Psoas muscle (tissue), 8 donors: ENCODE measurements at places on chromosomes 1 and 21. TPM values are rescaled to one million over a fixed set of nuclear protein-coding genes. Genes with fewer than 3 reads are reported as not detected.

- H3K36me3 ChIP-seq: no peaks in the 10 kb centered on the region
- no peak overlapping the region for H3K27ac ChIP-seq
- DNase-seq: no peak
- H3K4me3 ChIP-seq: no peak overlapping the region
- peaks cover 64% of the 10 kb centered on the region for H3K27me3 ChIP-seq
Measured at GRCh38 chr1:22347854-22348760, 103.5 kb upstream of the ZBTB40 start.

GRCh38 chr21:29581393-29581792 lies 282.7 kb downstream of the BACH1 start:
- H3K4me3 ChIP-seq: no peak overlapping the region
- H3K27me3 ChIP-seq: no peaks in the 10 kb centered on the region
- no peaks in the 10 kb centered on the region for H3K4me1 ChIP-seq
- H3K27ac ChIP-seq: no peak overlapping the region
- no peaks in the 10 kb centered on the region for H3K36me3 ChIP-seq
- no peak for DNase-seq

DNA sequence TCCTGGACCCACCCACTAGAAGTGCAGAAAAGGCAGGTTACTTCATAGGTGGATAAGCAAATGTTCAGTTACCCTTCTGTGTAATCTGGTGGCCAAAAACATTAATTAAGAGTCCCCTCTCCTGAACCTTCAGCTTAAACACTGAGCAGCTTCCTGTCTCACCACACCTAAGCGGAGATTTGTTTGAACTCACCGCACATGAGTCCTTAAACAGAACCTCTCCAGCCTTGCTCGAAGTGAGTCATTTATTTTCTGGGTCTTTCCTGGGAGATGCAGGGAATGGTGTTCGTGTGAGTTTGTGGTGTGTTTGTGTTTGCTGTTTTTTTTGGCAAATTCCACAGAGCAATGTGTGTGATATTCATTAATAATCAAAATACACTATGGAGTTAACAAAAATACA lies 7.6 kb upstream of the FNBP1L start:
- H3K36me3 ChIP-seq: no peaks in the 10 kb centered on the region
- H3K4me1 ChIP-seq: no peaks in the 10 kb centered on the region
- no peak overlapping the region for H3K4me3 ChIP-seq
- DNase-seq: no peak
- H3K27ac ChIP-seq: no peak overlapping the region
- no peaks in the 10 kb centered on the region for H3K27me3 ChIP-seq

DNA sequence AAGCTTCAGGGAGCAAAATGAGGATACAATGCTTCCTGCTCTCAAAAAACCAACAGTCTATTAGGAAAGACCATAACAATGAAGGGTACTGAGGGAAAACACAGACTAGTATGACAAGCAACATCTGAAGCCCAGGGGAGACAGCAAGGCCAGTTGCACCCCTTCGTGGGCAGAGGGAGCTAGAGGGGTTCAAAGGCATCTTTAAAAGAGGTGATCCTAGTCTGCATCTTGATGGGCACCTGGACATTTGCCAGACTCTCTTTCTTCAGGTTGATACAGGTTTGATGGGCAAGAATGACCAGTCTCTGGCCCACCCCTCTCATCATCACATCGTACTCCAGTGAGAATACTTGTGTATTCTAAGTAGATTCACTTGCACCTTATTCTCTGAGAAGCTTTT lies 177.7 kb downstream of the VAV3 start:
- H3K4me1 ChIP-seq: no peaks in the 10 kb centered on the region
- no peaks in the 10 kb centered on the region for H3K36me3 ChIP-seq
- H3K27ac ChIP-seq: no peak overlapping the region

- no peaks in the 10 kb centered on the region for H3K4me1 ChIP-seq
- H3K27me3 ChIP-seq: no peaks in the 10 kb centered on the region
- no peak for DNase-seq
- H3K27ac ChIP-seq: no peak overlapping the region
Measured at GRCh38 chr1:68633141-68633919, 136.4 kb upstream of the DEPDC1 start.

GRCh38 chr1:112196731-112197130 lies 199.3 kb upstream of the CTTNBP2NL start:
- no peaks in the 10 kb centered on the region for H3K27me3 ChIP-seq
- no peaks in the 10 kb centered on the region for H3K4me1 ChIP-seq
- no peak overlapping the region for H3K4me3 ChIP-seq
- DNase-seq: no peak
- no peaks in the 10 kb centered on the region for H3K36me3 ChIP-seq
- H3K27ac ChIP-seq: no peak overlapping the region

DNA sequence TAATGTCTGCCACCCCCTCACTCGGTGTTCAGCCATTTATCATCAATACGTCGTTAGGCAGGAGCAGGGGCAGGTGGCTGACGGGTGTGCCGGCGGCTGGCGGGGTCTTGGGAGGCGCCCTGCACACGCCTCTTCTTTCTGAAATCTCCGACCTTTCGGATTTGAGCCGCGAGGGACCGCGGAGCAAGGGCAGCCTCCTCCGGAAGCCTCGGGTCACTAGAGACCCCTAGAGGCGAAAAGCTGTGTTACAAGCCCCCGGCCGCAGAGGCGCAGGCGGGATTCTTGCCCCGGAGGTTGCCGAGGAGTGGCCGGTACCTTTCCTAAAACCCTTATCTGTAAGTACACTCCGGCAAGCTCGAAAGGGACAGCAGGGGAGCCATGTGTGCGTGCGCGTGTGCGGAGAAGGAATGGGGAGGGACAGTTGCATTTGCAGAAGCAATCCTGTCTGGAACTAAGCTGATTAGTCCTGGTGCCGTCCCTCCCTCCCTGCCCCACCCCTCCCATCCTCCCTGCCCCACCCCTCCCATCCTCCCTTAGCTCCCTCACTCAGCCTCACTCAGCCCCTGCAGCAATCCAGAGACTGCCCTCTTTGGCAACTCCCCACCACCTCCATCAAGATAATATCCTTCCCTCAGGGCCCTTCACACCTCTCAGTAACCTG lies 11.0 kb downstream of the BRINP2 start:
- peak; percentile 70 for DNase-seq
- H3K4me3 ChIP-seq: peak overlapping the region; percentile 49
- peaks cover 12% of the 10 kb centered on the region for H3K27me3 ChIP-seq
- H3K27ac ChIP-seq: no peak overlapping the region
- no peaks in the 10 kb centered on the region for H3K36me3 ChIP-seq

DNA sequence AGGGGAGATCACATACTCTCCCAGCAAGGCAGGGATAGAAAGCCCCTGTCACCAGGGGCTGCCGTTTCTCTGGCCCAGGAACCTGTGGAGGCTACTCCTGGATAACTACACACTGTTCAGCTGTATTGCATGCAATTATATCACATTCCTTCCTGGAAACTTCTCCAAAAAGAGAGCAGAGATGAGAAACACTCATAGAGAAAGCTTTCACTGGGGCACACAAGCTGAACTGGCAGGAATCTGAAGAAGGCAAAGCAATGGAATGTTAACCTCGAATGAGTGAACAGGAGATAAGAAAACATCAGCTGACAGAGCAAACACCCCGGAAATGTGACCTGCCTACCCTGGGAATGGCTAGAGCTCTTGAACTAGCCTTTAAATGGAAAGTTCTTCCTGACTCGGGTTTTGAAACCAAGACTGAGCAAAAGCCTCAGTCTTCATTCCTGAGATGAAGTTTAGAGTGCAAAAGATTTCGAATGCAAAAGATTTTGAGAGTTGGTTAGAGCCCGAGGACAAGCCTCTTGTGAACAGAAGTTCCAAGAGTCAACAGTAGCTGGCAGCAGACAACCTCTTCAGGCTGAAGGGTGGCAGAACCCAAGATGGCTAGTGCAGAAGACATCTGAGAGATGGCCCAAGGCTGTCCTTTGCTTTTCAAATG lies 32.3 kb downstream of the CCN1 start:
- DNase-seq: no peak
- peak overlapping the region; percentile 79 for H3K27ac ChIP-seq
- peaks cover 16% of the 10 kb centered on the region for H3K4me1 ChIP-seq
- no peaks in the 10 kb centered on the region for H3K36me3 ChIP-seq
- H3K4me3 ChIP-seq: no peak overlapping the region

GRCh38 chr1:203645996-203646395 lies 19.4 kb downstream of the ATP2B4 start:
- no peak overlapping the region for H3K27ac ChIP-seq
- no peaks in the 10 kb centered on the region for H3K27me3 ChIP-seq
- no peak for DNase-seq
- H3K36me3 ChIP-seq: no peaks in the 10 kb centered on the region
- peaks cover 15% of the 10 kb centered on the region for H3K4me1 ChIP-seq

GRCh38 chr1:220956501-220957232 lies 77.4 kb downstream of the HLX start:
- H3K36me3 ChIP-seq: no peaks in the 10 kb centered on the region
- H3K4me1 ChIP-seq: no peaks in the 10 kb centered on the region
- no peak overlapping the region for H3K4me3 ChIP-seq
- no peak overlapping the region for H3K27ac ChIP-seq
- no peak for DNase-seq
- H3K27me3 ChIP-seq: no peaks in the 10 kb centered on the region

GRCh38 chr21:31641416-31641922 lies 18.0 kb upstream of the SOD1 start:
- no peaks in the 10 kb centered on the region for H3K4me1 ChIP-seq
- H3K27me3 ChIP-seq: no peaks in the 10 kb centered on the region
- no peak overlapping the region for H3K27ac ChIP-seq
- no peak overlapping the region for H3K4me3 ChIP-seq
- no peak for DNase-seq

DNA sequence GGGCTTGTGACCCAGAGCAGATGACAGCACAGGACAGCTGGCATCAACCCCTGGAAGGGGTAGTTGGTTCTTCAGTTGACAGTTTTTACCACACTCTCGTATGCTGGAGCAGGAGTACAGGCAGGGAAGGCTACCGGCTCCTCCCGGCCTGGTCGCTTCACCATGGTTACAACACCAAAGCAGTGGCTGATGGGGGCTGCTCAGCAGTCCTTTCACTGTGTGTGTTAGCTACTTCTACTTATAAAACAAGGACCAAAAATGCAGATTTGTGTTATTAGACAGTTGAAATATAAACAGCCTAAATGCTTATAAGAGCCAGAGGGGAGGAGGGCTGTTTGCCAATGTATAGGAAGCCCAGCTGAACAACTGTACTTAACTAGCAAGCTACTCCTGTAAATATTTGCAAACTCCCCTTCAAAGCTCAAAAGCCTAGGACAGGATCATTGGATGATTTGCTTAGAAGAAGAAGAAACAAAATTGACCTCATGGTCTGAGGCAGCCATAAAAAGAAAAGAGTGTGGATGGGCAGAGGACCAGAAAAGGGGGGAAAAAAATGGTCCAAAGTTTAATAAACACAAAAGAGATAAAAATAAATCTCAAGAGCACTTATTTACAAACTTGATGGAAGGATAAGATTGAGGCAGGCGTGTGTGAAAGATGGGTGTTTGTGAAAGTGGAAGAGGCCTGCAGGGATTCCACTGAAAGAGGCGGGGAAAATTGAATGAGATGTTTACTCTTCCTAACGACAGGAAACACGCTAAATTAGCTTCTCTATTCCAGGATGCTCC lies 57.1 kb downstream of the TGFB2 start:
- peaks cover 11% of the 10 kb centered on the region for H3K4me1 ChIP-seq
- no peak for DNase-seq
- no peak overlapping the region for H3K4me3 ChIP-seq
- H3K27ac ChIP-seq: peak overlapping the region; percentile 54

DNA sequence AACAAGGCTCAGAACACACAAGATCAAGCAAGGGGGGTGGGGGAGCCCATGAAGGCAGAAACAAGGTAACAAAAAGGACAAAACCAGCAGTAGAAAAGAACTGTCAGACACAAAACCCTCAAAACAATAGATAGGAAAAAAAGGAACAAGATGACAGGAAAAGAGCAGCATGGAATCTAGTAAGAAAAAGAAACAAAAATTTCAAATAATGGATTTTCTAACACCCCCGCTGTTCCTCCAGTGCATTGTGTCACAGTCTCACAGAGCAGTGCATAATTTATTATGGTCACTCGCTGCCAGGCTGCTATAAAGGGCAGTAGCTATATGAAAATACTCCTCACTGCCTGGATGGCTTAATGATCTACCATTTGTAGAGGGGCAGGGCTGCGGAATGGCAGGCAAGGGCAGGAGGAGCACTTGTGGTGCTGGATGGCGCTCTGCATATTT lies 567.9 kb downstream of the DPYD start:
- H3K4me1 ChIP-seq: no peaks in the 10 kb centered on the region
- no peak overlapping the region for H3K4me3 ChIP-seq
- H3K36me3 ChIP-seq: no peaks in the 10 kb centered on the region
- H3K27me3 ChIP-seq: no peaks in the 10 kb centered on the region

DNA sequence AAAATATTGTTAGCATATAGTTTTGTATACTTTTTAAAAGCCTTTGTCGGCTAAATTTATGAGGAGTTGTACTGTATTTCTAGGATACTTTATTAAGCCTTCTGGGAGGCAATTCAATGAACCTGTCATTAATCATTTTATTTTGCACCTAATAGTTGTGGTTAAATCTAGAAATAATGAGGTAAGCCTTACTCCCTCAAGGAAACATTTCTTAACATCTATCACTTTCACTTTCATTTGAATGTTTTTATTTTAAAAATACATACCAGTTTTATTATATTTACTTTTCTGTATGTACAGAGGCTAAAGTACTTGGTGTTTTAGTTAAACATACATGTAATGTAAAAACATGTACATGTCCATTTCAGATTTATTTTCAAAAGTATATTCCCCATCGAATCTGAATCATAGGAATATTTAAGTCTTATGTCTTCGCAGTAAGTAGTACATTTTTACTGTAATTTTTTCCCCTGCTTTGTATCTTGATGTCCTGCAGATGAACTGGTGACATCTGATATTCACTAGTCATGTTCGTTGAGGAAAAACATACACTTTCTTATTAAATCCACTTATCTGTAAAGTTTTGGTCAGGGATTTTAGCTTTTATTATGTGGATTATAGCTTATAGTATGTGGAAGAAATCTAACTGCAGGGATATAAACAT lies 82.8 kb downstream of the DISP1 start:
- H3K4me3 ChIP-seq: peak overlapping the region; percentile 53
- no peaks in the 10 kb centered on the region for H3K36me3 ChIP-seq
- H3K27ac ChIP-seq: no peak overlapping the region
- no peaks in the 10 kb centered on the region for H3K27me3 ChIP-seq
- DNase-seq: no peak

DNA sequence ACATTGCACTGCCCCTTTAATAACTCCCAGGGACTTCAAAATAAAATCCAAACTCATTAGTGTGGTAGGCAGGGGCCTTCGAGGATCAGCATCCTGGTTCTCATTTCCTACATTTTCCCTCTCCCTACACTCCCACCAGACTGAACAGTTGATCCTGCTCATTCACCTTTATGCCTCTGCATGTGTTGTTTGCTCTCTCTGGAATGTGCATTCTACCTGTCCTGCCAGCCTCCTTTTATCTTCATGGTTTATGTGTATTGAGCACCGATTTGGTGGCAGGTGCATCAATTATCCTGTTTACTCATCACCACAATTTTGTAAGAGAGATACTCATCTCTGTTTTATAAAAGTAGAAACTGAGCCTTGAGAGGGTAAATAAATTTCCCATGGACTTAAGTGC lies 125.0 kb downstream of the ADSS2 start:
- H3K27me3 ChIP-seq: no peaks in the 10 kb centered on the region
- no peaks in the 10 kb centered on the region for H3K4me1 ChIP-seq
- no peak overlapping the region for H3K4me3 ChIP-seq
- no peak overlapping the region for H3K27ac ChIP-seq

HES5 gene
- 0.18 TPM for total RNA-seq

NBPF4 gene
- not detected for total RNA-seq

S100A8 gene
- total RNA-seq: 26.0 TPM

CSF1 gene
- 10.6 TPM for total RNA-seq

BTBD8 gene
- total RNA-seq: 4.3 TPM

TRAF5 gene
- total RNA-seq: 1.3 TPM

SPRR3 gene
- 0.32 TPM for total RNA-seq

CHIA gene
- not detected for total RNA-seq

ALG14 gene
- 2.4 TPM for total RNA-seq
